ENCODE measurements at places on chromosomes 12 and 14.

DNA sequence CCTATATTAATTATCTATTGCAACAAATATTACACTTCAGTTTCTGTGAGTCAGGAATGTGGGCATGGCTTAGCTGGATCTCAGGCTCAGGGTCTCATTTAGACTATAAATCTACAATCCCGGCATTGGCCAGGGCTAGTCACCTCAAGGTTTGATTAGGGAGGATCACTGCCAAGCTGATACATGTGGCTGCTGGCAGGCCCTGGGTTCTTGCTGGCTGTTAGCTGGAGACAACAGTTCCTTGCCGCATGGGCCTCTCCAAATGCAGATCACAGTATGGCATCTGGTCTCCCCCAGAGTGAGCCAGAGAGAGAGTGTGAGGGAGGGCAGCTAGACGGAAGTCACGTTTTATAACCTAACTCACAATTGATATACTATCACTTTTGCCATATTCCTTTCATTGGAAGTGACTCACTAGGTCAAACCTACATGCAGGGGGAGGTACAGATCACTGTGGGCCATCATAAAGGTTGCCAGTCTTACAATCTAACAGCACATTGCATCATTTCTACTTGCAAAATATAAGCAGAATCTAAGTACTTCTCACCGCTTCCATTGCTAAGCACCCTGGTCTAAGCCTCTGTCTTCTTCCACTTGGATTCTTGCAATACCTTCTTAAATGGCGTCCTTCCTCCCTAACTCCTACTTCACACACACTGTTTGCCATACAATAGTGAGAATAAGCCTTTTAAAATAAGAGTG, 174.0 kb upstream of the ARHGAP5 start:
- DNase-seq: no peak

- no peak for DNase-seq
Observed at GRCh38 chr12:45863332-45863731, 127.0 kb downstream of the SCAF11 start.

DNA sequence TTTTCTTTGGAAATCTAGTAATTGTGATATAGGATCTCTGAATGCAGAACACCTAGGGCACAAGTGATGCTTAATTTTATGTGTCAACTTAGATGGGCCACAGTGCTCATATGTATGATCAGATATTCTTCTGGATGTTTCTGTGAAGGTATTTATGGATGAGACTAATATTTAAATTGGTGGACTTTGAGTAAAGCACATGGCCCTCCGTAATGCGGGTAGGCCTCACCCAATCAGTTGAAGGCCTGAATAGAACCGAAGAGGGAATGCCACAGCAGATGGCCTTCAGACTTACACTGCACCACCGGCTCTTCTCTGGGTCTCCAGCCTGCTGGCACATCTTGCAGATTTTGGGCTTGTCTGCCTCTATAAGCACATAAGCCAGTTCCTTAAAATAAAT, 60.0 kb downstream of the ETV6 start:
- DNase-seq: no peak

- DNase-seq: no peak
Observed at GRCh38 chr14:61391119-61391518, 69.7 kb downstream of the PRKCH start.

GRCh38 chr12:29640589-29641345, 143.0 kb downstream of the TMTC1 start:
- no peak for DNase-seq

DNA sequence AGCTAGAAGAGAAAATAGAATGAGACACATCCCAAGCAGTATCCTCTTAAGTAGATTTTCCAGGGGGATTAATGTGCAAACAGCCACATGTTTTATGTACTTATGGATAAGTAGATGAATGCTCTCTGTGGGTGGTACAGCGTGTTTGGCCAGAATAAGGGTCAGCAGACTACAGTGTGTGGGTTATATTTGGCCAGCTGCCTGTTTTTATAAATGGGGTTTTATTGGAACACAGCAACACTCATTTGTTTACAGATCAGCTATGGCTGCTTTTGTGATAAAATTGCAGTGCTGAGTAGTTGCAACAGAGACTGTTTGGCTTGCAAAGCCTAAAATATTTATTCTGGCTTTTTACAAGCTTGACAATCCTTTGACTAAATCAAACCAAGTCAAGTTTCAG, 780.2 kb upstream of the SEL1L start:
- DNase-seq: no peak

GRCh38 chr12:9244894-9245293, 36.7 kb upstream of the PZP start:
- no peak for DNase-seq

DNA sequence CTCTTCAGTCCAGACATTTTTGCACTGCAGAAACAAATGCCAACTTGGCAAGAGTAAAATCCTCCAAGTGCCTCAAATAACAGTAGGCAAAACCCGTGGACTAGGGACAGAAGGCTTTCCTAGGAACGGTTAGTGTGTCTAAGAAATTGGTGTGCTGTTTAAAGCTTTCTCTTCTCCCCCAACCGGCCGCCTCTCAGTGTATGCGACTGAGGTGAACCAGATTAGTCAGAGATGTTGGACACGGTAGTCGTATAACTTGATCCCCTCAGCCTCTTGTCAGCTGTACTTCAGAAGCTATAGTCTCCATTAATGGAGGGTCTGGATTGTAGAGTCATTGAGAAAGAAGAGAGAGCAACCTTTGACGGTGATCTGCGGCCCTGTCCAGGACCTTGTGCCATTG, 21.7 kb downstream of the PPFIBP1 start:
- no peak for DNase-seq

- DNase-seq: peak; percentile 17
Observed at GRCh38 chr12:9327320-9327719, 119.1 kb upstream of the PZP start.

DNA sequence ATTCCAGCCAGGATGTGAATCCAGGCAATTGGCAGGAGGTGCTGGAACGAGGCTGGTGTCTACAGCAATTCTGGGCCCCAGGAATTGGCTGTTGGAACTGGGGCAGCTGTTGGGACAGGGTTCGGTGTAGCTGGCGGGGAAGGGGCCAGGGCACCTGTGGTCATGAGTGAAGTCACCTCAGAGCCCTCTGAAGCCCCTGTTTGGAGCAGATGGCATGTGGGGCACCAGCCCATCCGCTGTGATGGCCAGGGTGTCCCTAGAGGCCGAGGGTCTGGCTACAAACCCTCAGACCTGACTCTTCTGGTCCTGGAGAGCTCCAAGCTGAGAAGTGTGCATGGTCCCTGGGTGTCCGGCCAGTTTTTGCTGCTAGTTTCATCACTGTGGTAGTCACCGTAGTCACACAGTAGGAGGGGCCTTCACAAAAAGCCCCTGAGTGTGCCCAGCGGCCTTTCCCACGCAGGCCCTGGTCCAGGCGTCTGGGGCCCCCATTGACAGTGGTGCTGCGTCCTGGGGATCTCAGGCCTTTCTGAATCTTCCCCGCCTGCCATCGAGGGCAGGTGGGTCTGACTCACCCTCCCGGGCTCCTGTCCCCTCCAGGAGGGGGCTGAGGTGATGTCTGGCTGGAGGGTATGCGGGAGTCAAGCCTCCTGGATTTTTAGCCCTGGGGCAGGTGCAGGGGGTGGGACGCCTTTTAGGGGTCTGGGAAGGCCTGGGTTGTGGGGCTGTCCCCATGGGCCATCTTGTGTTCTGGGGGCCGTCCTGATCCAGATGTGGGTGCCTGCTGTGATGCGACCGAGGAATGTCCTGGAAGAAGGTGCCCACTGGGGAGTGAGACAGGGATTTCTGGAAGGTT, 368.0 kb downstream of the TMEM121 start:
- DNase-seq: no peak

DNA sequence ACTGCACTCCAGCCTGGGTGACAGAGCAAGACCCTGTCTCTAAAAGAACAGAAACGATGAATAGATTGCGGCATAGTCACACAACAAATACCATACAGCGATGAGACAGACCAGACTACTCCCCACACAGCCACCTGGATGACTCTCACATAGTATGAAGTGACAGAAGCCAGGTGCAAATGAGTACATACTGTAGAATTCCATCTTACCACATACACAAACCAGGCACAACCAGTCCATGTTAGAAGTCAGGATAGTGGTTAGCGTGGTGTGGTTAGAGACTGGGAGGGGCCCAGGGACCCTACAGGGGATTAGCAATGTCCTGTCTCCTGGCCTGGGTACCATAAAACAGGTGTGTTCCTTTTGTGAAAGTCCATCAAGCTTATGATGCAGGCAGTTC, 53.8 kb downstream of the FAM222A start:
- DNase-seq: no peak

GRCh38 chr12:49227713-49228112, 37.2 kb upstream of the TUBA1C start:
- DNase-seq: no peak

GRCh38 chr12:116385486-116386217, 108.2 kb upstream of the MED13L start:
- no peak for DNase-seq

- DNase-seq: no peak
Observed at GRCh38 chr12:66602483-66603143, 76.3 kb downstream of the GRIP1 start.

Data from suppressor macrophage treated with lipopolysaccharide for 1 hour (primary cell).